ENCODE measurements at places on chromosomes 3 and 15.

- DNase-seq: peak; percentile 64
Observed at GRCh38 chr3:161371441-161372320, at the start of gene SPTSSB. TSS of gene SPTSSB (minus strand) at chr3:161371517. CDS start at chr3:161346323, 25,194 bp downstream.

GRCh38 chr3:64861684-64862083 lies 173.9 kb upstream of the ADAMTS9 start:
- no peak for DNase-seq

DNA sequence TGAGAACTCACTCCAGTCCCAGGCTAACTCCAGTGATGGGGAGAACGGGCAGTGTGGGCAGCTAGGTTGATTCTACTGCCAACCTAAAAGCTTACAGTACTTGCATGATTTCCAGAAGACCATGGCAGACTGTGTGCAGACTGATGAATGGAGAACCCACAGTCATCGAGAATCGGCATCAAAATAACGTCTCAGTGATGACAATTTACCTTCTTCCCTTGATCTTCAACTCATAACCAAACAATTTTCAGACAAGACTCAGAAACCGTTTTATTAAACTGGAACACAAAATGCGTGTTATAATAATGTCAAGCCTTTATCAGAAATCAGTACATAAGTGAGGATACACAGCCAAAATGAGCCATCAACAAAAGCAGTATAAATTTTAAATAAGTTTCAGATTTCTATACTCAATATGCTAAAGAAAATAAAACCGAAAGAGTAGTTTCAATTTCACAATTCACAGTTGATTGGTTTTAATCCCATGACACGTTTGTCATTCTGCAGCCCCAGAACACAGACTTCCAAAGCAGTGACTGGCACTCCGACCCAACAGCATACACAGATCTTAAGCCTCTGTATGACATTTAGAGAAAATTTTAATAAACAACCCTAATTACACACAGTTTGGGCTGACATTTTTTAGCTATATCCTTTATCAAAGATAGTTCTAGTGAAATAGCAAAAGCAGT lies 54.5 kb downstream of the ZMAT3 start:
- no peak for DNase-seq

GRCh38 chr3:7546253-7546652 lies 685.3 kb downstream of the GRM7 start:
- DNase-seq: no peak

DNA sequence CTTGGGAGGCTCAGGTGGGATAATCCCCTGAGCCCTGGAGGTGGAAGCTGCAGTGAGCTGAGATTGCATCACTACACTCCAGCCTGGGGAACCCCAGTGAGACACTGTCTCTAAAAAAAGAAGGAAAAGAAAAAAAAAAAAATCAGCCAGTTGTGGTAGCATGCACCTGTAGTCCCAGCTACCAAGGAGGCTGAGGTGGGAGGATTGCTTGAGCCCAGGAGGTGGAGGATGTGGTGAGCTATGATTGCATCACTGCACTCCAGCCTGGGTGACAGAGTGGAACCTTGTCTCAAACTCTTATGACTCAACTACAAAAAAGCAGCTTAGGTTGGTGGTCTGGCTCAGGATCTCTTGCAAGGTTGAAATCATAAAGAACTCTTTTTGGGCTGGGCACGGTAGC lies 19.3 kb upstream of the GPX1 start:
- DNase-seq: peak; percentile 58

DNA sequence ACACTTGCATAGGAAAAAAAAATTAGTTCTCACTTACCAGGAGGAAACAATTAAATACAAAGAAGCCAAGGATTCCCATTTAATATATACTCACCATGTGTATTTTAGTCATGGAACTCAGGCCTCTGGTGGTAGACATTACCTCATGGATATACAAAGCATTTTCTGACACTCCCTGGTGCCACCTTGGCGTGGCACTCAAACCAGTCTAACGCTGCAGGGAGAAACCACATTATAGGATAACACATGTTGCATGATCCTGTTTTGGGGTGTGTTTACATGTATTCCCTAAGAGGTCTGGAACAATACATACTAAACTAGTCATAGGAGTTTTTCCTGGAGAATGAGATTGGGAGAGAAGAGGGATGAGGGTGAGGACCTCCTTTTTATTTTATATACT lies 5.9 kb upstream of the RTF1 start:
- no peak for DNase-seq

- no peak for DNase-seq
Observed at GRCh38 chr3:63471781-63472180, 180.7 kb upstream of the SNTN start.

- DNase-seq: peak; percentile 39
Observed at GRCh38 chr3:113948015-113948917, 453 bp downstream of the ZDHHC23 start.

- DNase-seq: no peak
Observed at GRCh38 chr3:125110016-125110875, 54.4 kb upstream of the HEG1 start.

- peak; percentile 82 for DNase-seq
Observed at GRCh38 chr3:27721717-27722564, at the start of gene EOMES. TSS of gene EOMES (minus strand) at chr3:27722323. CDS start at chr3:27722294, 29 bp downstream.

DNA sequence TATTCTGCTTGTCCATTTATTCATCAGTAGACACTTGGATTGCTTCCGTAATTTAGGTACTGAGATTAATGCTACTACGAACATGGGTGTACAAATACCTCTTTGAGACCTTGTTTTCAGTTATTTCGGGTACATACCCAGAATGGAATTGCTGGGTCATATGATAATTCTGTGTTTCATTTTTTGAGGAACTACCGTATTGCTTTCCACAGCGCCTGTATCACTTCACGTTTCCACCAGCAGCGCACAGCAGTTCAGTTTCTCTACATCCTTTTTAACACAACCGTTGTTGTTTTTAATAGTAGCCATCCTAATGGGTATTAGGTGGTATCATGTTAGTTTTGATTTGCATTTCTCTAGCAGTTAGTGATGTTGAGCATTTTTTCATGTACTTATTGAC lies 9.5 kb downstream of the PAK2 start:
- no peak for DNase-seq

DNA sequence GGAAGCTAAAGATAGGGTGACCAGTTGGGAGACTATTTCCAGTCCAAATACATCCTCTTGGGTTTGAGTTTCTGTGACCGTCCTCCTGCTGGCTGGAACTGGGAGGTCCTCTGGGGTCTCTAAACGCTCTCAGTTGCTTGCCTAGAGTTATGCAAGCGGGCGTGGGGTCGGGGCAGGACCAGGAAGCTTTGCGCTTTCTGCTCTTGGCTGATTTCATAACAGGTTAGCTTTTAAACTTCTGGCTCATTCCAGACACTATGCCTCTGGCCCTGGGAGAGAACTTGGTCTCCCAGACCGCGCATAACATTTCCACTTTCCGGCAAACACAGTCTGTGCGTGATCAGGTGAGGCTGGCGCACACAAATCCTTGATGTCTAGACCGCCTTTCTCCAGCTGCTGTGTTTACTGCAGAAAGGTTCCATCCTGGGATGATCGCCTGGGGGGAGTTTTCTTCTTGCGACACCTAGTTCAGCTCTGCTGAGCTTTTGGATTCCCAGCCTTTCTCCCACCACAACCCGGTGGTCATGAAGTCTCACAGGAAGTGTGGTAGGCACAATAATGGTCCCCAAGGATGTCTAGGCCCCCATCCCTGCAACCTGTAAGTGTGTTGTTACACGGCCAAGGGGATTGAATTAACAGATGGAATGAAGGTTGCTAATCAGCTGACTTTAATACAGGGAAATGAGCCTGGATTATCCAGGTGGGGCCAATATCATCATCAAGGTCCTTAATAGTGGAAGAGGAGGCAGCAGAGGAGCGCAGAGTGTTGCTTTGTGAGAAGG lies 23.6 kb upstream of the CGNL1 start:
- no peak for DNase-seq

DNA sequence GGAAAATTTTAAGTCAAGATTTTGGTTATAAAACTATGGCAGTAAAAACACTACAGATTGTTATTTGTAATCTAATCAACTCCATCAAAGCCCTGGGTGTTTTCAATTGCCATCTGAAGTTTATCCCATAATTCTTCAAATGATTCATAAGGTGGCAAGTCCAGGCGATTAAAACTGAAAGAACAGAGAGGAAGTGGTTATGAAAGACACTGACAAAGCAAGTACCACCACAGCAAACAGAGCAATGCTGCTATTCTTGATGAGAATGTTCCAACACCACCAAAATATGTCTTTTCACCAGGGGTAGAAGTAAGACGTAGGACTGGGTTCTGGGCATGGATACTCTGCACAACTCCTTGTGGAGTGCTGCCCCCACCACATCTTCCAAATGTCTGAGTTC lies 86.9 kb upstream of the PRTG start:
- DNase-seq: no peak

DNA sequence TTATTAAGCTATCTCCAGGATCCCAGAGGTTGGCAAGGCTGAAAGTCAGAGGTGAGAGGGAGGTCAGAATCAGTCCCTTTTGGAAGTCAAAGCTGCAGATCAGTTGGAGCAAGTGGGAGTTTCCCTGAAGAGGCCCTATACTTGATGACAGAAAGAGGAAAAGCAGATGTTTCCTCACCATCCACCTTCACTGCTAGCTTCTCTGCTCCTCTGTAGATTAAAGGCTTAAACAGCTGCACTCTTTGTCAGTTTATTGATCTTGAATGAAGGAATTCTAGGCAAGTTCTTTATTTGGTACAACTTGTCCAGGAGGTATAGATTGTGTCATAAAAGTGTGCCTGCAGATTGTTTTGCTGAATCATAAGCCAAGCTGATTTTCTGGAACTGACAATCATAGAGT lies 408.2 kb upstream of the TGFBR2 start:
- DNase-seq: no peak

DNA sequence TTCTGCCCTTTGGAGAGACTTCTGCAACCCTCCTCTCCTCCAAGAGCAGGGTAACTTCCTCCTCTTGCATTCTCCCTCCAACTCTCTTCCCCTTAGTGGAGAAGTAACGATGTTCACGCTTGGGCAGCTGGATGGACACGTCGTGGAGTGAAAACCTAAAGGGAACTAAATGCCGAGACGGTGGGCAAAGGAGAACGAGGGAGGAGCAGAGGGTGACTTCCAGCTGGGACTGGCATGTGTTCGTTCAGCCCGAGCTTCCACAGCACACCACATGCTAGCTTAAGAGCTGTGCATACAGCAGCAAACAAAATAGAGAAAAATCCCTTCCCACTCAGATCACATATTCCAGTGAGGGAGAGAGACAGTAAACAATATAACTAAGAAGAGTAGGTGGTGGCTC lies 179.8 kb downstream of the SLCO3A1 start:
- no peak for DNase-seq

DNA sequence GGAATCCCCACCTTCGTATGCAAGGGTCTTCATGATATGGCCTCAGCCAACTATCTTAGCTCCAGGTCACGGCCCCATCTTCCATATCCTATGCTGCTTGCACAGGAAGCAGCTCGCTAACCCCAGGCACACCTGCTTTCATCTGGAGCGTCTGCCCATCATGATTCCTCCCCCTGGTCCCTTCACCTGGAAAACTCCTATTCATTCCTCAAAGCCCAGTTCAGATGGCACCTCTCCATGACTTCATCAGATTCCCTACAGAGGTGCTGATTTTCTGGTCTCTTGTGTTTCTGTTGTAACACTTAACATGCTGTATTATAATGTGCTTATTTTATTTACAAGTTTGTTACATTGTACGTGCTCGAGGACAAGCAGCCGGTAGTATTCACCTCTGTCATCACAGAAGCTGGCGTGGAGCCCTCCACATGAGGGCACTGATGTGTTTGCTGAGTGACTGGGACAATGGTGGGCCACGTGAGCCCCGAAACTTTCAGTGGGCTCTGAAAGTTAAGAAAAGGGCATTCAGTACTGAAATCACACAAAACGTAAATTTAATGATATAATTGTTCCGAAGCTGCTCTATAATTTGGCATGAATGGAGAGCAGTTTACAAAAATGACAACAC lies 16.2 kb downstream of the MUC20 start:
- DNase-seq: no peak

DNA sequence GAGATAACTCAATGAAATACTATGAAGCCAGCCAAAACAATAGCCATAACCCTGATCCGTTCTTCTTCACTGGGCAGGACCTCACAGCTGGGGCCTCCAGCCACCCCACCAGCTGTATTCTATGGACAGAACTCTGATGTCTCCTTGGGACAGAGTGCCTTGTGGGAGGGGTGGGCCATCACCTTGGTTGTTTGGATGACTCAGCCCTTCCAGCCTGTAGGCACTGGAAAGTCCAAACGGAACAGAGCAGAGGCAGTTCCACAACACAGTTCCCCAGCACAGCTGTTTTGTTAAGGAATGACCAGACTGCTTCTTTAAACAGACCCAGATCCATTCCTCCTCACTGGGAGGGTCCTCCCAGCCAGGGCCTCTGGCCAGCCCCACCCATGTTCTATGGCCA lies 31.9 kb upstream of the ZBED2 start:
- DNase-seq: no peak

DNA sequence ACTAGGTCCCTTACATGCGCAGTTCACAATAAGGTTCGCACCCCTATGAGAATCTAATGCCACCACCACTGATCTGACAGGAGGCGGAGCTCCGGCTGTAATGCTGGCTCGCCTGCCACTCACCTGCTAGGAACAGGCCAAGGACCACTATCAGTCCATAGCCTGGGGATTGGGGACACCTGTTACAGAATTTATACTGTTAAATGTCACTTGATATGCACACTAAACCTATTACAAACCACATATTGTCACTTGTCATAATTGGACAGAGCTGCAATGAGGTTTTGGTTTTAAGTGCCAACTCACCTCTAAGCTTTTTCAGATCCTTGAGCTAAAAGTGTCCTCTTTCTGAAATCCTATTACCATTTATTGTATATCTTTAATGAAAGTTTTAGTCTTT lies 507.9 kb upstream of the TPRG1 start:
- no peak for DNase-seq

DNA sequence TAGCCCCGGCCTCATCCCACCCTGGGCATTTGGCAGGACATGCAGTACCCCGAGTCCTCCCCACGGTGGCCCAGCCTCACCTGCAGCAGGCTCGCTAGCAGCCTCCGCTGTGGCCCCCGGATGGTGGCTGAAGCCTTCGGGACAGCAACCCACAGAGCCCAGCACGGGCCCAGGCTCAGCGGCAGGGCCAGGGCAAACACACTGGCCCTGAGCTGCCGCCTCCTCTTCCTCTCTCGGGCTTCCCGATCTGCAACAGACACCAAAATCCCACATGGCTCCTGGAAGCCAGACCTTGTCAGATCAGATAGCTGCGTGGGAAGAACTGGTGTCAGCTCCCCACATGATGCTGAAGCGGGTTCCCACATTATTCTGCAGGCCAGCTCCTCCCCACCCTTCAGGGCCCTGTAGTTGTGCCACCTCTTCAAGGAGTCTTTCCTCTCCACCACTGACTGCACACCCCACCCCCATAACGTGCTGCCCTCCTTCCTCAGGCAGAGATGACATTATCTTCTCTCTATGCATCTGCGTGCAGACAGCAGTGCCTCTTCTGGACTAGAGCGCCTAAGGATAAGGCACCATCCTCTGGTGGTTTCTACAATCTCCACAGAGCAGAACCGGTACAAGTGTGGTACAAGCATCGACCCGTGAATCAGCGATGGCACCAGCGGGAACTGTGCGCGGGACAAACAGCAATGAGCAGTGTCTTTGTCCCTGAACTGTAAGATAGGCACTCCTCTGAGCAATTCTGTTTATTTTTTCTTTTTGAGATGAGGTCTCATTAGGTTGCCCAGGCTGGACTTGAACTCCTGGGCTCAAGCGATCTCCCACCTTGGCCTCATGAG lies 9.5 kb downstream of the TMEM44 start:
- DNase-seq: no peak
